ENCODE measurements at places on chromosomes 7 and 10.

DNA sequence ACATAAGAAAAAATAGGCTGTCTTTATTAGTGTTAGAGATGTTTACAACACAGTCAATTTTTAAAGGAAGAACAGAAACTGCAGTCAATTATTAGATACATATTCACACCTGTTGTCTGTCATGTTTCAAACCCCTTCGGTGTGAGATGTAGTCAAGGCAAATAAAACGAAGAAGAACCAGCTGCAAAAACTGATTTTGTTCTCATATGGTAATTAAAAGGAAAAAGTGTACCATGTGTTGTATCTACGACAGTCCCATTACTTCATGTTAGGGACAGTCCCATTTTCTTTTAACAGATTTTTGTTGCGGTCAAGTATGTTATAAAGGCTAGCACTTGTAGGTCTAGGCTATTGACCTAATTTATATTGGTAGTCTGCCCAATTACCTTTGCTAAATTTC lies 149.4 kb downstream of the LRRN3 start:
- DNase-seq: no peak

DNA sequence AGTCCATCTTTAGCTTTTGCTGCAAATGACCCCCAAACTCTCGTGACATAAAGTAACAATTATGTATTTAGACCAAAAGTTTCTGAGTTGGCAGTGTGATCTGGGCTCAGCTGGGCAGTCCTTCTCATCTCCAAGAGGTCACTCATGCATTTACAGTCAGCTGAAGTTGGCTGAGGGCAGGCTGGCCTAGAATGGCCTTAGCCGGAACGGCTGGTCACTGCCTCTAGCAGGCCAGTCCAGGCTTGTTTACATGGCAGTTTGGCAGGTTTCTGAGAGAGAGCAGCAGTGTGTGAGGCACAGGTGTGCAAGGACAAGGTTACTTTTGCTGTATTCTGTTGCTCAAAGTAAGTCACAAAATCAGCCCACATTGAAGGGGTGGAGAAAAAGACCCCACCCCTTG lies 200.0 kb upstream of the AGK start:
- no peak for DNase-seq

- DNase-seq: no peak
Measured at GRCh38 chr7:100726996-100727761, 6.2 kb upstream of the ZAN start.

DNA sequence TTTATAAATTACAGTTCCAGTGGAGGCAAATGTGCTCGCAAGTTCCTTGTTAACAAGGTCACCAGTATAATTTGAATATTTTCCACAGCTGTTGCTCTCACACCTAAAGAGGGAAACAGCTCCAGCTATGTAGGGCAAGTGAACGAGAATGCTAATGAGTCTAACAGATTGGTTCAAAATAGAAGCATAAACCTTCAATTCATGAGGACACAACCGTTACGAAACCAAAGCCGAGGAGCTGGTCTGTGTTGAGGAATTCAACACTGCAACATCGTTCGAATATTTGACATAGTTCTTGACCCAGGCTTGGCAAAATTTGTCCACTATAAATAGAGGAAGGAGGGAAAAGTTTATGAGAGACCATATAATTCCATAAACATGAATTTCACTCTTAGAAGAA lies 161.3 kb downstream of the KLF6 start:
- DNase-seq: no peak

DNA sequence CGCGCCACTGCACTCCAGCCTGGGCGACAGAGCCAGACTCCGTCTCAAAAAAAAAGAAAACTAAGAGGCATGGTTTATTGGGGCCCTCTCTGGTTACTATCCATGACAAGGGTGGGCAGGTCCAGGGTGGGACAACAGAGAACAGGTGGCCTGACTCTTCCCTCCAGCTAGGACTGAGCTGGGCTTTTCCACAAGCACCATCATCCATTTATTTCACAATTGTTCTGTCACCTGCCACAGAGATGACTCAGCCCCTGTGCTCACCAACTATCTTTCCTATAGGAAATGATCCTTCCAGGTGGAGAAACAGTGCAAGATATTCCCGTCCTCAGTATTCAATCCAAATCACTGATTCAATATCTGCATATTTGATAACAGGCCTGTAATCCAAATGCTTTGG lies 44.9 kb upstream of the MYL10 start:
- no peak for DNase-seq

DNA sequence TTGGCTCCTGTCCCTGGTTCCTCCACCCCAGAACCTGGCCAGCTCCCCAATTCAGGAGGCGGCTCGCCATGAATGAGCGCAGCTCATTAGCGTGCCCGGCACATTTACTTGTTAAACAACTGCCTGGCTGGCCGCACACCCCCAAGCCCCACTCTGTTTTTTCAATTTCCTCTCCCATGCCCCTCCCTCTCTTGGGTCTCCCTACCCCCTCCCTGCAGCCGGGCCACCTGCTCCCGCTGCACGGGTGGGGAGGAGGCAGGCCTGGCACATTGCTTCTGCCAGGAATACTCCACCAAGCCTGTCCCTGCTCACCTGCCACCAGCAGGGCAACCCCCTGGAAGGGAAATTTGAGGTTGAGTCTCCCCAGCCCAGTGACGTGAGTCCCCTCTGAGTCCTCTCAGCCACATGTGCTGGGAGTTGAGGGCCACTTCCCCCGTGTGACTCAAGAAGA lies 2.5 kb upstream of the SLIT1 start:
- DNase-seq: no peak

DNA sequence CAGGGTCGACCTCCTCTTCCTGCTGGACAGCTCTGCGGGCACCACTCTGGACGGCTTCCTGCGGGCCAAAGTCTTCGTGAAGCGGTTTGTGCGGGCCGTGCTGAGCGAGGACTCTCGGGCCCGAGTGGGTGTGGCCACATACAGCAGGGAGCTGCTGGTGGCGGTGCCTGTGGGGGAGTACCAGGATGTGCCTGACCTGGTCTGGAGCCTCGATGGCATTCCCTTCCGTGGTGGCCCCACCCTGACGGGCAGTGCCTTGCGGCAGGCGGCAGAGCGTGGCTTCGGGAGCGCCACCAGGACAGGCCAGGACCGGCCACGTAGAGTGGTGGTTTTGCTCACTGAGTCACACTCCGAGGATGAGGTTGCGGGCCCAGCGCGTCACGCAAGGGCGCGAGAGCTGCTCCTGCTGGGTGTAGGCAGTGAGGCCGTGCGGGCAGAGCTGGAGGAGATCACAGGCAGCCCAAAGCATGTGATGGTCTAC lies 46.9 kb downstream of the VWA2 start:
- DNase-seq: no peak

DNA sequence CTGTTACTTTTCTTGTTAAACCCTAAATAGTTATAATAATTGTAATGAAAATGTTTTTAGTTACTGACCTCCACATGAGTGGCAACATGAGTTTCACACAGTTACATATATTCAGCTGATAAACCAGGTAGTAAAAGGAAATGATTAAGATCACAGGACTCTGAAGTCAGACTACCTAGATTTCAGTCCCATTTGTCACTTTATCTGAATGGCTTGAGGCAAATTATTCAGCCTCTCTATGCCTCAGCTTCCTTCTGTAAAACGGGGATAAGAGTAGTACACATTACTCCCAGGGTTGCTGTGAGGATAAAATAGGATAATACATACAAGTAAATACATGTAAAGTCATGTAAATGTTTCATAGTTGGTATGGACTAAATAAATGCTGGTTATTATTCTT lies 254.3 kb upstream of the LRRTM3 start:
- no peak for DNase-seq

GRCh38 chr10:84706875-84707274 lies 378.5 kb downstream of the CCSER2 start:
- no peak for DNase-seq

- no peak for DNase-seq
Measured at GRCh38 chr10:112412696-112413095, 34.0 kb downstream of the ZDHHC6 start.

- DNase-seq: no peak
Measured at GRCh38 chr10:131363416-131363815, 51.9 kb upstream of the TCERG1L start.

DNA sequence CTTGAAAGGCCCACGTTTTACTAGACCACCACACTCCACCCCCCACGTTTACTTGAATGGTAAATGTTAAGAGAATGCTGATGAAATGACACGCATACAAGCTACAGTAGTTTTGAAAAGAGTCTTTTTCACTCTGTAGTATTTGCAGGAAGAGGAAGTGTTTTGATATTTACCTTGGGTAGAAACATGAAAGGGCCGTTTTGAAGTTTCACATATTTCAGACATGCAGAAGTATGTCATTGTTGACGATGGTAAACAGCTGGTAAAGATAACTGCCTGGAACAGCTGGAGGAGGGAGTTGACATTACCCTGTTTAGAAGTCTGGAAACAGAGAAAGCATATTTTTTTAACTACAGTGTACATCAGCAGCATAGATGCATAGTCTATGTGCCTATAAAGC lies 160.7 kb downstream of the NXPH1 start:
- DNase-seq: no peak

DNA sequence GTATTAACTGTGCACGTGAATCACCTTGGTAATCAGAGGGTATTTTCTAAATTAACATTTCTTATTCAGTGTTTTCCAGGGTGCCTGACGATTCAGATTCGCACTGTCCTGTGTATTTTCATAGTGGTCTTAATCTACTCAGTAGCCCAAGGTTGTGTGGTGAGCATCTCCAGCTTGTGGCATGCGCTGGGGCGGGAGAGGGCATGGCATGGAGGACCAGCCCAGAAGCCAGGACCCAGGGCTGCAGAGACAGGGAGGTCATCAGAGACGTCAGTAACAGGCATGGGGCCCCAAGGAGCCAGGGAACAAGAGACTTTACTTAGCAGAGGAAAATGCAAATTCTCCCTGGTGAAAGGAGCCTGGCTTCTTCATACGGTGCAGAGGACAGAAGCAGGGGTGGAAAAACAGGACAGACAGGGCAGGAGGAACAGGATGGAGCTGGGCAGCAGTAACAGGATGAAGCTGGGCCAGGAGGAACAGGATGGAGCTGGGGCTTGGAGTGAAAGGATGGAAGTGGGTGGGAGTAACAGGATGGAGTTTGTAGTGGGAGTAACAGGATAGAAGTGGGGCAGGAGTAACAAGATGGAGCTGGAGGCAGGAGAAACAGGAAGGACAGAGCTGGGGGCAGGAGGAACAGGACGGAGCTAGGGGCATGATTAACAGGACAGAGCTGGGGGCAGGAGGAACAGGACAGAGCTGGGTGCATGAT lies 110.9 kb downstream of the ADCY1 start:
- no peak for DNase-seq

Measured in stimulated activated CD4-positive, alpha-beta T cell treated with anti-CD3 and anti-CD28 coated beads, Interleukin-1b, Interleukin-23, amount 100 ng/mL, for 1 hour (primary cell).